ENCODE measurements at places on chromosomes 6 and 20. TPM values are rescaled to one million over a fixed set of nuclear protein-coding genes. Genes with fewer than 3 reads are reported as not detected.

TAF11 gene
- total RNA-seq, result 24.1 TPM

SLC22A3 gene
- total RNA-seq, result 0.47 TPM

ACSS1 gene
- total RNA-seq, result 2.3 TPM

DNA sequence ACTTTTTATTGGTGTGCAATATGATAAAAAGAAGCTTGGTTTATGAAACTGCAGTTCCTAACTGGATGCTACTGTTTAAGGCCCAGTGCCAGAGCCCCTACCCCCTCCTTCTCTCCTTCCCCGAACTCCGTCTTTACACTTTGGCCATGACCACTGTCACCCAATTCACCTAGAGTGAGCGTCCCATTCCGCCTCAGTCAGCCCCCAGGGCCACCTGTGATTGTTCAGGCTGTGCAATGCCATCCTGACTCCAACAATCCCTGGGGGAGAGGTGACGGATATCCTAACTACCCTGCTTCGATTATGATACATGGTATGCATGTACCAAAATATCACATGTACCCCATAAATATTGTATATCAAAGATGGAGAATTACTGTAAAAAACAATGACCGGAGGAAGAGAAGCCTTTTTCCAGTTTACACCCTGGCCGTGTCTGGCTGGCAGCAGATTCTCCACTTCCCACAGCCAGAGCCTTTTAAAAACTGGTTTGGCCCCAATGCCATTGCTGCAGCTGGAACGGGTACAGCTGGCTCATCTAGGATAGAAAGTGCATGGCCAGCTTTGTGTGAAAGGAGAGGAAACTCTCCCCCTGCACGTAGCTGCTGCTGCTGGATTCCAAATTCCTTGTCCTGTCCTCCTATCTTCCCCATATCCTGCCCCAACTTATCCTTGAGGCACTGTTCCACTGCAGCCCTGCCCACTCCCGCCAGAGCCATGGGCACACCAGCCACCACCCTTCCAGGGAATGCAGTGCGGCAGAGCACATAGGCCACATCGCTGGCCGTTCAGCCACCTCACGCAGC is 99.7 kb downstream of the JPH2 start:
- no peak for DNase-seq

GRCh38 chr20:4038676-4039370 is 23.5 kb upstream of the RNF24 start:
- DNase-seq, result no peak

DNA sequence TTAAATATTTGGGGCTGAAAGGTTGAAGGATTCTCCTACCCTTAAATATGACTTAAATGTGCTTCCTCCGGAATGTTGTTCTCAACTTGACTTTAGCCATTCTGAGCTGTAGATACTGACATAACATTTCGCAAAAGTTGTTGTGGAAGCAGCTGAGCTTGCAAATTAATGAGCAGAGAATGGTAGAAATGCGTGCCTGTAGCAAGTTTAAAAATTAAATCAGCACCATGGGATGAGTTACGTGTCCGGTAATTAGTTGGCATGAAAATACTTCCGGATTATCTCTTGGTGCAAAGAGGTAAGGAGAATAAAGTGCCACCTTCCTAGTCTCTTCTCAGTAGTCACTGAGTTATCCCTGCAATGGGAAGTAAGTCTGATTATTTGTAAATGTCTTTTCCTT is 23.6 kb upstream of the PBOV1 start:
- DNase-seq, result no peak

DNA sequence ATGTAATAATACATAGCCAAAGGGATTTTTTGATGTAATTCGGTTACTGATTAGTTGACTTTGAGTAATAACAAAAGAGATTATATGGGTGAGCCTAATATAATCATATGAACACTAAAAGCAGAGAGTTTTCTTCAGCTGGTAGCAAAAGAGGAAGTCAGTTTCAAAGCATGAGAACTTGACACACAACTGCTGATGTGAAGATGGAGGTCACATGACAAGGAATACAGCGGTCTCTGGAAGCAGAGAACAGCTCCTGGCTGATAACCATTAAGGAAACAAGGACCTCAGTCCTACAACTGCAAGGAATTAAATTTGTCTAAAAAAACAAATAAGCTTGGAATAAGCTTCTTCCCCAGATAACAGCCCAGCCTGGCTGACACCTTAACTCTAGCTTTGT is 154.5 kb upstream of the PRND start:
- no peak for DNase-seq

- DNase-seq, result no peak
These were observed 41.7 kb upstream of the EMILIN3 start for GRCh38 chr20:41408156-41408794.
